ENCODE measurements at places on chromosomes 5 and 9. TPM values are rescaled to one million over a fixed set of nuclear protein-coding genes. Genes with fewer than 3 reads are reported as not detected.

Gene CDX1
- 0.22 TPM for total RNA-seq

GRCh38 chr9:137158625-137159024 lies 11.2 kb downstream of the LRRC26 start:
- no peaks in the 10 kb centered on the region for H3K4me1 ChIP-seq
- no peak overlapping the region for H3K27ac ChIP-seq
- peaks cover 32% of the 10 kb centered on the region for H3K27me3 ChIP-seq
- no peaks in the 10 kb centered on the region for H3K36me3 ChIP-seq
- no peak for DNase-seq

- no peak for DNase-seq
- H3K27ac ChIP-seq: no peak overlapping the region
- H3K4me3 ChIP-seq: no peak overlapping the region
- H3K27me3 ChIP-seq: no peaks in the 10 kb centered on the region
- H3K36me3 ChIP-seq: no peaks in the 10 kb centered on the region
- no peaks in the 10 kb centered on the region for H3K4me1 ChIP-seq
Measured at GRCh38 chr9:118570066-118570465, 799.2 kb downstream of the BRINP1 start.

DNA sequence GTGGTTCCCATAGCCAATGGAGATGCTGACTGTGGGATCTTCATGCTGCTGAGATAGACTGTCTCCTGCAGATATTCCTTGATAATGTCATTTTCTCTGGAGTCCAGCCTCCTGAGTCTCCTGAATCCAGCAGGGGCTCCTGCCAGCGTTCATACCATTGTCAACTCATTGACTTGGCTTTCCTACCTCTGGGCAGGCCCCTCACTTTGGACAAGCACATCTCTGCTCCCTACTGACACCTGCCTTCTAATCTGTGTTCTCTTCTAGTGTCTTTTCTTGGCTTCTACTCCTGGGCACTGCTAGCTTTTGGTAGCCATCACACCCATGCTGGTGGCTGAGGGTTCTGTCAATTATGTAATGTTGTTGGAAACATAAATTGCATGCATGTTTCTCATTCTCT lies 138.0 kb downstream of the ADCY2 start:
- H3K4me3 ChIP-seq: no peak overlapping the region

Gene SLC45A2
- total RNA-seq: not detected

DNA sequence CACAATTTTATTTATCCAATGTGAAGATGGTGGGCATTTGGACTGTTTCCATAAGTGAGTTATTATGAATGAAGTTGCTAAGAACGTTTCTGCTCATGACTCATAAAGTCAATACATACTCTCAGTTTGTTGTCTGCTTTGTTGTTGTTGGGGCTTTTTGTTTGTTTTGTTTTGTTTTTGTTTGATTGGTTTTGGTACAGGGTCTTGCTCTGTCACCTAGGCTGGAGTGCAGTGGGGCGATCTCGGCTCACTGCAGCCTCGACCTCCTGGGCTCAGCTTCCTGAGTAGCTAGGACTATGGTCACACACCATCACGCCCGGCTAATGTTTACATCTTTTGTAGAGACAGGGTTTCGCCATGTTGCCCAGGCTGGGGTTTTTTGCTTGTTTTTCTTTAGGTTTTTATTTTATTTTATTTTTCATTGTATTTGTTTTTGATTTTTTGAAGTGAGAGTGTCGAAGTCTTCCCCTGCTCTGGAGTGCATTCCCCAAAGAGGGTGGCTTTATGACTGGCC lies 18.0 kb downstream of the TRIM7 start:
- no peaks in the 10 kb centered on the region for H3K36me3 ChIP-seq
- no peak for DNase-seq
- H3K4me1 ChIP-seq: no peaks in the 10 kb centered on the region
- H3K4me3 ChIP-seq: peak overlapping the region; percentile 91

DNA sequence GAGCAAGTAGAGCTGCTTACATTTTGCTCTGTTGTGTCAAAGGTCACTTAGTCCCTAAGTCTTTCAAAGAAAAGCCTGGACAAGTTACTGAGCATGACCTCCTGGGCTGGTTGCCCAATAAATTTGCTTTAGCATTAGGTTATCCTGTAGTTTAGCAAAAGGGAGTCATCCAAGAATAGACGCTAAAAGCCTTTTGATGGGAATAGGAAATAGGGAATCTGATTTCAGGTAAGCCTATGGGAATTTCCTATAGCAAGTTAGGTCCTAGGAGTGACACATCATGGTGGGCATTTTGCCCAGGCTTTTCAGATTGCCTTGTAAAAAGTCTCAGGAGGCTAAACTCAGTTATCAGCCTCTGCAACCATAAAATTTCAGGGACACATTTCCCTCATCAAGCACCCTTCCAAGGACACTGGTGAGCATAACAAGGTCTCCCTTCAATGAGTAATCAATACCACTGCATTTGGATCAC lies 67.6 kb upstream of the RANBP3L start:
- H3K4me1 ChIP-seq: no peaks in the 10 kb centered on the region
- no peaks in the 10 kb centered on the region for H3K27me3 ChIP-seq
- no peak for DNase-seq
- no peak overlapping the region for H3K4me3 ChIP-seq
- no peak overlapping the region for H3K27ac ChIP-seq
- H3K36me3 ChIP-seq: no peaks in the 10 kb centered on the region

- no peak overlapping the region for H3K27ac ChIP-seq
- H3K36me3 ChIP-seq: no peaks in the 10 kb centered on the region
Measured at GRCh38 chr5:167642779-167643517, 648.5 kb upstream of the WWC1 start.

DNA sequence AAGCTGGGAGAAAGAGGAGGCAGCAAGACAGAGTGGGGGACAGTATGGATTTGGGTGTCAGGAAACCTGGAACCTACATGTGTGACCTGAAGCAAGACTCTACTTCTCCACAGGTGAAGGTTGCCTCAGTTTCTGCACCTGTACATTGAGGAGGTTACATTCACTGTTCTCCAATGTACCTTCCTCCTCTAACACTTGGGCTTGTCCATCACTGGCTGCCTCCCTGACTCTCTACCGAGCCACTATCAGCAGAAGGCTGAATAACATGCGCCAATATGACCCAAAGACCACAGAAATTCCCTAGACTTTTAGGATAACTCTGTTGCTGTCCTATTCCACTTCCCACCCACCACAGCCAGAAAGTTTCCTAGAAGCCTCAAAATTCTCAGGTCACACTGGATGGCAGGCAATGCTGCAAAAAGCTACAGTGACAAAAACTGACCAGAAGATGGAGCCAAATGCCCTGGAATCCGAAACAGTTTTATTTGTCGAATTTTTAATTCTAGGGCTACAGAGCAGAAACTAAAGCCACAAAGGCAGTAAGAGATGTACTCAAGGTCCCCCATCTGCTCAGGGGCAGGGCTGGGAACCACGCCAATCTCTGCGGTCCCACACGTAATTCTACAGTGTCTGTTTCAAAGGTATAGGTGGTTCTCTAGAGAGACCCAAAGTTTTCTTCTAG lies 64.4 kb downstream of the FAM114A2 start:
- H3K4me1 ChIP-seq: no peaks in the 10 kb centered on the region
- no peaks in the 10 kb centered on the region for H3K36me3 ChIP-seq
- DNase-seq: peak; percentile 44
- no peaks in the 10 kb centered on the region for H3K27me3 ChIP-seq
- H3K4me3 ChIP-seq: no peak overlapping the region

DNA sequence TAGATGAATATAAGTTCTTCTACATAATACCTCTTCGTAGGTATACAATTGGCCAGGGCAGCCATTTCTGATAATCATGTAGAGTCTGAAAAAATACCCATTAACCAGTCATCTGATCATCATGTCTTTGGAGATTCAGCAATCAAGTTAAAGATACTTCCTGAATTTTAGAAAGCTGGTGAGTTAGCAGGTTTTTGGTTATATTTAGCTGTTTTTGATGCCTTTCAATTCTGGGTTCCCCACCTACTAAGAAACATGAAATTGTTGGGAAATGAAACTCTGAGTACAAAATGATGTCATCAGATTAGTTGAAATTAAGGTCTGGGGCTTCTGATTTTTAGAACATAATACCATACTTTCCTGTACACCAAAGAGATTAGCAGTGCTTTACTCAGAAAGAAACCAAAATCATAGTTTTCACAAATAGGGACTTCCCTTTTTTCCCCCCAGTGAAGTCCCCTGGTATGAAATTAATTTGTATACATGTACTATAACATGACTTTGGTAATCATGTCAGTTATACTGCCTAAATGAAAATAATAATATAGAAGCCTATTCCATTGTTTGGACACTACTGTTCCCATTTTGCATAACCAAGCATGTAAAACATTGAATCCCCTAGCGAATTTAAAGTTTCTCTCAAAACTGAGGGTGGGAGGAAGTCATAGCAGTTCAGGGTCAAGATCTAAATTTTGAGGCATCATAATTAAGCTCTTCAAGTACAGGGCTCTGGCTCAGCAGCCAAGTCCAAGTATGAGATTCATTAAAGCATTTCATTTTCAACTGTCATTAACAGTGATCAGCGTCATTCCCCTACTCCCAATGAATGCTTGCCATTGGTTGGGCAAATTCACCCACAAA lies 17.9 kb downstream of the PRLR start:
- H3K27ac ChIP-seq: no peak overlapping the region
- no peaks in the 10 kb centered on the region for H3K36me3 ChIP-seq
- DNase-seq: no peak
- H3K4me3 ChIP-seq: no peak overlapping the region

DNA sequence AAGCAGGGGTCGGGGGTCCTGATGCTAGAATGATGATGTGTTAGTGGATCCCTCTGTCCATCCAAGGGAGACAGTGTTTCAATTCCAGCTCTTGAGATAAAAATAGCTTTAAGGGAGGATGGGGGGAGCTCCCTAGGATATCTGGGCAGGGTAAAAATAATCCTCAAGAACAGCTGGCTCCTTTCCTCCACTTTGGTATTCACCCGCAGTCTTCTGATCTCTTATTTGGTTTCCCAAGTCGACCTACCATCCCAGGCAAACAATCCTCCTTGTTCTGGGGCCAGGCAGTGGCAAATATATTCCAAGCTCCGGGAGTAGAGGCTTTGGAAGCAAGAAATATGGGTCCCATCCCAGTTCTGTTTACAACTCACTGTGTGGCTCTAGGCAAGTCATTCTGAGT lies 14.5 kb upstream of the COL27A1 start:
- no peak for DNase-seq
- H3K4me1 ChIP-seq: no peaks in the 10 kb centered on the region
- H3K27ac ChIP-seq: no peak overlapping the region

Gene ADAMTS2
- 5.9 TPM for total RNA-seq

GRCh38 chr5:158813275-158813674 lies 286.4 kb downstream of the EBF1 start:
- peaks cover 11% of the 10 kb centered on the region for H3K36me3 ChIP-seq
- H3K4me1 ChIP-seq: peaks cover 2% of the 10 kb centered on the region
- H3K27ac ChIP-seq: no peak overlapping the region

DNA sequence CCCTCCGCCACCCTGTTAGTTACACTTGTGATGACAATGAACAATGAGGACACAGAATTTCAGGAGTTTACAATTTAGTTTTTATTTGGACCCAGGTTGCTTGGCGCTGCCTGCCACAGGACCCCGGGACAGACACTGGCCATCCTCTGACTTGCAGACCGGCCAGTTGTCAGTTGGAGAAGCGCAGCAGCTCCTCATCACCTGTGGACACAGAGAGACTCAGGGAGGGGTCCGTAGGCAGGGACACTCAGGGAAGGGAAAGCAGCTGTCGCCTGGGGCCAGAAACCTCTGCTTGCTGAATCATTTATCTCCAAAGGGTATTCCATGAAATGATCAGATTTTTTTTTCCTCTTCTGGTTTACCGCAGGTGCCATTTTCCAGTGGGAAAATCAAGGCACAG lies 18.0 kb downstream of the AMBP start:
- no peak overlapping the region for H3K4me3 ChIP-seq
- no peaks in the 10 kb centered on the region for H3K27me3 ChIP-seq
- no peaks in the 10 kb centered on the region for H3K36me3 ChIP-seq

DNA sequence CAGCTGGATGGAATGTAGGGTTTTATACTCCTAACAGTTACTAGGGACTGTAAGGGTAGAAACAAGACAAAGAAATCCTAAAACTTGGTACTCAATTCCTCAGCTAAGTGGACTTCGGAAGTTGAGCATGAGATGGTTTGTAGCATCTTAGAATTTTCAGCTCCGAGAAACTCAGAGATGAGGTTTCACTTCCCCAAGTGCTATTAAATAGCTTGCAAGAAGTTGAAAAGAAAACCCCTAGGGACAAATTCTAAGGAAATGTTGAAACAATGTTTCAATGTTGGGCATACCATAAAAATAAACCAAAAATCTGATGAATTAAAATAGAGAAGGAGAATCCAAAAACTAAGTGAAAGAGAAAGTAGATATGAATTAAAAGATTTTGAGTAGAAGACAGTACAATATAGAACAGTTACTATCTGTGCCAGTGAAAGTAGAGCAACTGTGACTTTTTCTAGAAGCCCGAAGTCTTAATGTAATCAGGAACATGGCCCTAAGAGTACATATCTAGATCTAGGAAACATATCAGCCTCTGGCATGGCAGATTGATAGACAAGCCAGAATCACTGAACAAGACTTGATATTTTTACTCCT lies 308.6 kb upstream of the RGMB start:
- no peaks in the 10 kb centered on the region for H3K4me1 ChIP-seq
- DNase-seq: no peak
- H3K4me3 ChIP-seq: no peak overlapping the region
- H3K27ac ChIP-seq: no peak overlapping the region

DNA sequence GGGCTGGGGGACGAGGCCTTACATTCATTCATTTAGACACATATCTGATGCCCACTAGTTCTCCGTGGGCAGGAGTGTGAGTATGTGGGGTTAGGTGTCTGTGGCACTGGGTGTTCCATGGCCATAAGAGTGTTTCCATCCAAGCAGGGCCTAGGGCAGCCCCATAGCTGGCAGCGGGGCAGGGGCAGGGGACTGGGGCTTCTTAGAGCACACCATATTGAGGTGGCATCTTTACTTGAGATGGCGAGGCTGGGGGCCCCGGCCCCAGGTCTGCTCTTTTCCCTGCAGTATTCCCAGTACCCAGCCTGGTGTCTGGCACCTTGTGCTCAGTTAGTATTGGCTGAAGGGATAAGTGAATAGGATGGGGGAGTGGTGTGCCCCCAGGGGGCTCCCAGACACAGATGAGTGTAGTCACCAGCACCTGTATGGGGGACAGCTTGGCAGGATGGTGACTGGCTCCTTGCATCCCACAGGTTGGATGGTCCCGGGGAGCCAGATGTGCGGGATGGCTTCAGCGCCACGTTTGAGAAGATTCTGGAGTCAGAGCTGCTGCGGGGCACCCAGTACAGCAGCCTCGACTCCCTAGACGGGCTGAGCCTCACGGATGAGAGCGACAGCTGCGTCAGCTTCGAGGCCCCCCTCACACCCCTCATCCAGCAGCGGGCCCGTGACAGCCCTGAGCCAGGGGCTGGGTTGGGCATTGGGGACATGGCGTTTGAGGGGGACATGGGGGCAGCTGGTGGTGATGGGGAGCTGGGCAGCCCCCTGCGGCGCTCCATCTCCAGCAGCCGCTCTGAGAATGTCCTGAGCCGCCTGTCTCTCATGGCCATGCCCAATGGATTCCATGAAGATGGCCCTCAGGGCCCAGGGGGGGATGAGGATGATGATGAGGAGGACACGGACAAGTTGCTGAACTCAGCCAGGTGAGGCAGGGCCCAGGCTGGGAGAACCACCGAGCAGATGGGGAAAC lies 17.5 kb downstream of the PSD2 start:
- no peak for DNase-seq
- H3K4me3 ChIP-seq: no peak overlapping the region
- H3K27me3 ChIP-seq: no peaks in the 10 kb centered on the region
- no peak overlapping the region for H3K27ac ChIP-seq
- no peaks in the 10 kb centered on the region for H3K36me3 ChIP-seq

GRCh38 chr5:148973455-148973854 lies 89.4 kb downstream of the SH3TC2 start:
- H3K4me3 ChIP-seq: no peak overlapping the region
- no peak for DNase-seq
- peaks cover 10% of the 10 kb centered on the region for H3K4me1 ChIP-seq
- no peak overlapping the region for H3K27ac ChIP-seq
